ENCODE measurements at places on chromosomes 2 and 18.

DNA sequence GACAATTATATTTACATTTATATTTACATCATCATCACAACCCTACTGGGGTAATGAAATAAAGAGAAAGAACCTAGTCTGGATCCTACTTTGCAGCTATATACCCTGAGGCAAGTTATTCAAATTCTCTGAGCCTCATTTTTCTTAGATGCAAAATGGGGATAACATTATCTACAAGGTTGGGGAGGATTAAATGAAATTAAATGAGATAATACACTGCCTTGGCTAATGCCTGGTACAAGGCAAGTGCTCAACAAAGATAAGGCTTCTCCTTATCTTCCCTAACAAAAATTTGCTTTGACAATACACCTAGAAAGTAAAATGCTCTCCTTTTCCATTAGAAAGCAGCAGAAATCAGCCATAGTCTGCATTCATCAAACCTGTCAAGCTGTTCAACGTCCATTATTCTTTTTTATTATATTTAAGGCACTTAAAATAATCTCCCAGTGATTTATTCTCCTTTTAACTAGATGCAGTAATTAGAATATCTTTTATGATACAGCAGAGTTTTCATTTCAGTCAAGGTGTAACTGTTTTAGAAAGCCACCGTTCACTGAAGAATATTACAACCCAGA lies 44.8 kb downstream of the TCF4 start:
- DNase-seq, result no peak

DNA sequence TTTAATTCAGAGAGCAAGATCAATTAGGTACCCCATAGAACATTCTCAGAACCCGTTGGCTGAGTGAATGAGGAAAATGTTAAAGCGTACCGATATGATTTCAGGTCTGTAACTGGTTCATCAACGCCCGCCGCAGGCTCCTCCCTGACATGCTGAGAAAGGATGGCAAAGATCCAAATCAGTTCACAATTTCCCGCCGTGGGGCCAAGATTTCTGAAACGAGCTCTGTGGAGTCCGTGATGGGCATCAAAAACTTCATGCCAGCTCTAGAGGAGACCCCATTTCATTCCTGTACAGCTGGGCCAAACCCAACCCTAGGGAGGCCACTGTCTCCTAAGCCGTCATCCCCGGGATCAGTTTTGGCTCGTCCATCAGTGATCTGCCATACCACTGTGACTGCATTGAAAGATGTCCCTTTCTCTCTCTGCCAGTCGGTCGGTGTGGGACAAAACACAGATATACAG lies 7.3 kb downstream of the TGIF1 start:
- no peak for DNase-seq

DNA sequence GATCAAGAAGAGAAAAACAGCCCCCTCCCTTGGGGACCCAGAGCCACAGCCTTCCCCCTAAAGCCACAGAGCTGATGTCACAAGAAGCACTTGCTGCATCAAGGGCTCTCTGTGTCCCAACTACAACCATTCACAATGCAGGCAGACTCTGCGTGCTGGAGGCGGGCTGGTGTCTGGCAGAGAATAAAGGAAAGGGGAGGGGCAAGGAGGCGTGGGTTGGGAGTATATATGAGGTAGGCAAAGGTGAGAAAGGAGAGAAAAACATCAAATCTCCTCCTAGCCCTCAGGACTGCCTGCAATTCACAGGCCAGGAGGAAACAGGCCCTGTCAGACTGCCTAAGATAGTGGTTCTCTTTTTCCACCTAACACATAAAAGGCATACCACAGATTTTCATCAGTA lies 48.8 kb upstream of the IHH start:
- peak; percentile 79 for DNase-seq

GRCh38 chr18:22185273-22185672 lies 15.9 kb downstream of the GATA6 start:
- DNase-seq, result no peak

- DNase-seq, result no peak
Observed at GRCh38 chr2:8799004-8799403, 38.4 kb downstream of the KIDINS220 start.

- peak; percentile 66 for DNase-seq
Observed at GRCh38 chr2:69080071-69080470, 67.1 kb downstream of the ANTXR1 start.

DNA sequence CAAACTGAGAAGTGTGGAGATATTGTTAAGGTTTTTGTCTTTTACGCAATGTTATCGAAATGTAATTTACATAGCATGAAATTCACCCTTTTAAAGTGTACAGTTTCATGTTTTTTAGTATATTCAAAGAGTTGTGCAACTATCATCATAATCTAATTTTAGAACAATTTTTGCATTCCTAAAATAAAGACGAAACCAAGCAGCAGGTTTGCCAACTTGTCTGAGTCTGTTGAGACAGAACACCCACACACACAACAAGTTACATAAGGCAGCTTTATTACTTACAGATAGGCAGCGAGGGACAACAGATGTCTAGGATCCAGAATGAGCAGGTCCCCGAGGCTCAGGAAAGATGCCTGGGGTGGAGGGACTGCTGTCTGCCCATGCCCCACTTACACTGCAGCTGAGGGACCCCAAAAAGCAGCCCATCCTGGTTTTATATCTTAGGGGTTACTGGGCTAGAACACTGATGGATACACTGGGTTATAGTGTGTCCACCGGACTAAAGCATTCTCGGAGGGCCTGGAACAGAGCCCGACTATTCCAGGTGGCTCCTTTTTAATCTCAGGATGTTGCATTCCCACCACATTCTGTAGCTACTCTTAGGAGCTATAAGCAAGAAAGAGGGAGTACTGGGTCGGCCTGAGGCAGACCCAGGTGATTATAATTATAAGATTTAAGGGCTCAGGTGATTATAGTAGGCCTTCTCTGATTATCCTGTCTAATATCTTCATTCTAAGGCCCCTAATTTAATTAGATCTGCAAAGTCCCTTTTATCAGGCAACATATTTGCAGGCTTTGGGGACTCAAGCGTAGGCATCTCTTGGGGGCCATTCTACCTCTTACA lies 150.2 kb upstream of the DOK6 start:
- peak; percentile 34 for DNase-seq

GRCh38 chr2:138823666-138824065 lies 43.5 kb upstream of the NXPH2 start:
- no peak for DNase-seq

GRCh38 chr2:227257820-227258219 lies 67.2 kb upstream of the MFF start:
- no peak for DNase-seq

DNA sequence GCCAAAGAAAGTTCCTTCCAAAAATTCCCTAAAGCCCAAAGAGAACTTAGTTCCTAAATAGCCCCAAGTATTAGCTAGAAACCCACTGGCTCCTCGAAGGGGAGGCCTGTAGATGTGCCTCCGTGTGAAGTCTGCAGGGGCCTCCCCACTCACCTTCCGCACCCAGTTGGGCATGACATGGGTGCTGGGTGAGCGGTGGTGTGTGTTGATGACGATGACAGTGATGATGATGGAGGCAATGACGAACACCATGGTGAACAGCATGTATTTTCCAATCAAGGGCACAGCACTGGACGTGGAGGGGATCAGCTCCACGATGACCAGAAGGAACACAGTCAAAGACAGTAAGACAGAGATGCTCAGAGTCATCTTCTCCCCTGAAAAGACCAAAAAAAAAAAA lies 14.5 kb downstream of the CHRNA1 start:
- no peak for DNase-seq

- no peak for DNase-seq
Observed at GRCh38 chr2:9708683-9709538, 78.1 kb upstream of the YWHAQ start.

- peak; percentile 30 for DNase-seq
Observed at GRCh38 chr2:227939271-227940027, 68.0 kb downstream of the DAW1 start.

DNA sequence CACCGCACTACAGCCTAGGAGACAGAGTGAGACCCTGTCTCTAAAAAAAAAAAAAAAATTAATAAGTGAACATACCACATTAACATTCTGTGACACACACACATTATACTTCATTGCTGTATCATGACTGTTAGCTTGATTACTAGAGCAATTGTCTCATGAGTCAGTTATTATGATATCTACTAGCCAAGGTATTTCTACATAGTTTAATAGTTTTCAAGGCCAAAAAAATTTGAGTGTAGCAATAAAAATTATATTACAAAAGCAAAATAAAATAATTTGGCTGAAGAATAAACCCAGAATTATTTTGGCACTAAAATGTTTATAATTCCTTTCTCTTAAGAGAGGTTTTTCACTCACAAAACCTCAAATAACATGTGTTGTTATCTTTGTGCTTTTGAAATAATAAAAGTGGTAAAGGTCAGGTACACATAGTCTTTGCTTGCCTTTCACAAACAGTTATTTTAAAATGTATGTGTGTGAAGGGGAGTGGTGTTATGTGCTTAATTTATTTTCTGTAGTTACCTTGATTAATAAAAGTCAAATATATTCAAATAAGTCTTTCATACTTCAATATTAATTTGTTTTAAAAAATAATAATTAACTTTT lies 136.9 kb upstream of the SPOPL start:
- DNase-seq, result no peak

DNA sequence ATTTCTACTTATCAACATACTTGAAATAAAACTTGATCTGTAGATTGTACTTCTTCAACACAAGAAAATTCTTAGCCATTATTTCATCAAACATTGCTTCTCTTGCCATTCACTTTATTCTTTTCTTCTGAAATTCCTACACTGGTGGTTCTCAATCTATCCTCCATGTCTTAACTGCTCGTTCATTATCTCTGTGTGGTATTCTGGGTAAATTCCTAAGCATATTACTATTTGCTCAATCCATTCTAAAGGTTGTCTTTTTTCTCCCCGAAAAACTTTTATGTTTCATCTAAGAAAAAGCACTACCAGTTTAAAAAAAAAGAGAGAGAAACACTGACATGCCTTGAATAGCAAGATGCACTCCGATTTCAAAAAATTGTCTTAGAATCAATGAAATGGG lies 18.0 kb downstream of the SP3 start:
- DNase-seq, result no peak

GRCh38 chr18:45723567-45724355 lies at the start of gene SLC14A1:
Gene SLC14A1 (plus strand): TSS chr18:45724181. CDS start chr18:45730321, 6,140 bp downstream.
- DNase-seq, result no peak

DNA sequence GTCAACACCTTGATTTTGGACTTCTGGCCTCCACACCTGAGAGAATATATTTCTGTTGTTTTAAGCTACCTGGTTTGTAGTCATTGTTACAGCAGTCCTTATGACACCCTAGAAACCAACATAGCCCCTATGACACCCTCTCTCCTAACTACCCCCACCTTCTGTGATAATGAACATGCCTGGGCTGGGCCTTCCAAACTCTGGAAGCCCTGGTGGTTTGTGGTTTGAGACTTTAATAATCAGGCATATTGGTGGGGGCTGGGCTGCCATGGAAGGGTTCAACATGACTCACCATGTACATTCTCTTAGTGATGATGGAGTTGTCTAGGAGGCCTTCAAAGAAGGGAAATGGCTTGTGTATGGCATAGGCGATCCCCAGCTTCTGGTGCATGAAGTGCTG lies 3.3 kb downstream of the SP110 start:
- peak; percentile 34 for DNase-seq

GRCh38 chr18:6444466-6445228 lies 29.9 kb upstream of the L3MBTL4 start:
- no peak for DNase-seq

DNA sequence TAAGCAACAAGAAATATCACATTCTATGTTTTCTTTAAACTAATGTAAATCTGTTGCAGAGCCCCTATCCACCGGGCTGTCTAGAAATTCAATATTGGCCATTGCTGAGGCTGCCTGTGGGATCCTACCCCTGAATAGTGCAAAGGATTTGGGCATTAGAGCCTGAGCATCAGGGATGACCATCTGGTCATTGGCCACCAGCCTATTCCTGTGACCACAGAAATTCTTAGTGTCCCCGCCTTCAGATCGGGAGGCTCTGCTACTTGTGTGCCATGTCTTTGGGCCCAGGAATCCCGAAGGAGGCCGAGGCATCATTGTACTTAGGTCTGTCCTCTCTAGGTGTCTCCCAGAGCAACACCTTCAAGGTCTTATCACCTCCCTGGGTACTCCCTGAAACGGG lies 73.8 kb downstream of the HRH4 start:
- DNase-seq, result no peak

DNA sequence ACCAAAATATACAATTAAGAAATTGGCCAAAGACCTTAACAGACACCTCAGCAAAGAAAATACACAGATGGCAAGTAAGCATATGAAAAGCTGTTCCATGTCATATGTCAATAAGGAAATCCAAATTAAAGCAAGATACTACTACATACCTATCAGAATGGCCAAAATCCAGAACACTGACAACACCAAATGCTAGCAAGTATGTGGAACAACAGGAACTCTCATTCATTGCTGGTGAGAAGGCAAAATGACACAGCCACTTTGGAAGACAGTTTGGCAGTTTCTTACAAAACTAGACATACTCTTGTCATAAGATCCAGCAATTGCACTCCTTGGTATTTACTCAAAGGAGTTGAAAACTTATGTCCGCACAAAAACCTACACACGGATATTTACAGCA lies 20.3 kb upstream of the DNAJC10 start:
- DNase-seq, result no peak

DNA sequence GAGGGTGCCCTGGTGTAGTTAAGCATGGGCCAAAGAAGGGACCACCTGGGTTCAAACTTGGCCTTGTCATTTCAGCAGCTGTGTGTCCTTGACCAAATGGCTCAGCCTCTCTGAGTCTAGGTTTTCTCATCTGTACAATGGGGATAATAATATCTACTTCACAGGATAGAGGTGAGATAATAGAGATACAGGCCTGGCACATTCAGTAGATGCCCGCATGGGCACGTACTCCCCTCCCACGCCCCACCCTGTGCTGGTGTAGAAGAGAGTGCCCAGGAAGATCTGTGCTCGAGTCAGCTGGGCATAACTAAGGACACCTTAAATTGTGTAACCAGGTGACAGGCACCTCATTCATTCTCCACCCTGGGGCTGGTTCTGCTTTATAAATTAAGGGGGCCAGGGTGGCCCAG lies 8.4 kb upstream of the TMEM185B start:
- DNase-seq, result no peak

- no peak for DNase-seq
Observed at GRCh38 chr2:45802499-45803138, 151.1 kb downstream of the PRKCE start.

DNA sequence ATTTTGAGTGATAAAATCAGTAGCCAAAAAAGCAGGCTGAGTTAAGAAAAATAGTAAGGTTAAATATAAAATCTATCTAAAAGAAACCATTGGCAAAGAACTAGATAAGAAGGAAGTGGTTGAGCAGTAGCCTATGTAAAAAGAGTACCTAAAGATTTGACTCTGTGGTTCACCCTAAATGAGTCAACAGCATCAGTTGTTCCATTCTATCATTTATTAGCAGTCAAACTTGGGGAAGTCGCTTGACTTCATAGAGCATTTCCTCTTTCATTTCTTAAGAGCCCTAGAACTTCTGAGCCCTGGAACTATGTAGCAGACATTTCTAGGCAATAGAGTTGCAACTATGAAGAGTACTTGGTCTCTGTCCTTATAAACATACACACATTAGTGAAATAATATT lies 381.7 kb downstream of the NUP35 start:
- peak; percentile 95 for DNase-seq
